ENCODE measurements at places on chromosomes 6 and 20.

DNA sequence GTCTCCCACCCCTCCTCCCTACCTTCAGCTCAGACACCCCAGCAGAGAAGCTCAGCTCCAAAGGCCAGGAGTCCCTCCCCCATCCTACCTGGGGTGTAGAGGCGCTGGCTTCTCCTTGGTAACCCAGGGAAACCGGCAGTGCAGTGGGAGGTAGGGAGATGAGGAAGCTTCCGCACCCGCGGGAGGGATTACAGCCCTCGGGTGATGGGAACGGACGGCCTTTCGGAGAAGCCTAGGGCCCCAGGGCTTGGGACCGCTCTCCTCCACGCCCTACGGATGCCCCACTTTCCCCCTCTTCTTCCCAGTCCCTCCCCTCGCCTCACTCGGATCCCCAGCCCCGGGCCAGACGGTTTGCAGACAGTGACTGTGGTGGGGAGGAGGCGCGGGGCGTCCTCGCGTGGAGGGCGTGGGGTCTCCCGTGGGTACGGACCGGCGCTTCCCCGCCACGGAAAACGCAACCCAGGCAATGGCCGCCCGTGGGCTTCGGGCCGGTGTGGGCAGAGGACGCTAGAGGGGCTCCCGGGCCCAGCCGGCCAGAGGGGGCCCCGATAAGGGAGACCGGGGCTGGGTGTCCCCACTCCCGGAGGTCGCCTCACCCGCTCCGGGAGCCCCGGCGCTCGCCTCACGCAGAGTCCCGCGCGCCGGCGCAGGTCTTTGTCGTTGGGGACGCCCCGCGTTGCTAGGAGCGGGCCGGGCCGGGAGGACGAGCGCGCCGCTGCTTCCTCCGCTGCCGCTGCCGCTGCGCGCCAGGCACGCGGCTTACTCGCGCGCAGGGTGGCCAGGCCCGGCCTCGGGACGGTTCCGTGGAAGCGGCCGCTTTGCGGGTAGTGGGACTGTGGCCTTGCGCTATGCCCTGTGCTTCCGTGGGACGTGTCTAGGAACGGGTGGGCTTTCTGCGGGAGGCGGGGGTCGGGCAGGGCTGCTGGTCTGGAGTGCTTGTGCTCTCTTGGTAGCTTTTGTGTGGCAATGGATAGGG, 15.8 kb downstream of the AARS2 start:
- DNase-seq, result peak; percentile 53

GRCh38 chr6:13015379-13015681, 298.8 kb downstream of the PHACTR1 start:
- no peak for DNase-seq

DNA sequence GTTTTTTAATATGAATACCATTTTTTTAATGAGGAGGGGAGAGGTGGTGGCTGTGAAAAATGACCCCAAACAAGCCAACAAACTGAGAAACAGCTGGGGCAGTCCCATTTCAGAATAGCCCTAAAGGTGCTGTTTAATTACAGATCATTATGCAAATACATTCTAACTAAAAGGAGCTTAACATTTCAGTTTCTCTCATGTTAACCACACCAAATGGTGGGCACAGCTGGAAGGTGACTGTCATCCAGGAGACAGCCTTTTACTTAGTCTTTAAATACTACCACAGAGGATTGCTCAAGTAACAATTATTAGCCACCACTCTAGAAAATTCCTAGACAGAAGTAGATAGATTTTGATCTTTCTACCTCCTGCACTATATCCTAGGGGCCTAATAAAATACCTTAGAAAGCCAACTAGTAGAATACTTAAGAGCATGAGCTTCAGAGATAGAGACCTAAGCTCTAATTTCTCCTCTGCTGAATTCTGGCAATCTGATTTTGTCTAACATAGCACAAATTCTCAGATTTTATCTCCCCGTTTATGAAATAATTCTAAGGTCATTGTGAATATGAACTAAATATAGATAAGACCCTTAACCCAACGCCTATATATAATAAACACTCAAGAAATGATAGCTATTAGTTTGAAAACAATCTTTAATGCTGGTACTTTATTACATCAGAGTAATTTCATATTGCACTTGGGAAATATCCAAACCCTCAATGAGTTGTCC, 615.1 kb upstream of the NRSN1 start:
- DNase-seq, result no peak

DNA sequence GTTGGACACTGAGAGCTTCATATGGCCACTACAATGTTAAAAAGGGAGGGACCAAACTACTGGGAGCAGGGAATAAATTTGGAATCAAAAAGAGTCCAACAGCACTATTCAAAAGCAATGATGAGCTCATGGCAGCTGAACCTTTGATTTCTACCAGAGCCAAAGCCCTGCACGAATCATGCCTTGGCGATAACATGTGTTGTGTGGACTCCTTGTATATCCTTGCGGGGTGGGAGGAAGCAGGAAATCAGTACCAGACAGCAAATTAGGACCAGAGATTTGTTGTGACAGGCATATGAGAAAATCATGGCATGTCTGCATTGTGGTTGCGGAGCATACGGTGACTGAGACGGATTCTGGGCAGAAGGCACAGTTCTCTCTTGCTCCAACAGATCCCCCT, 85.6 kb upstream of the EMILIN3 start:
- DNase-seq, result no peak

- DNase-seq, result peak; percentile 8
Observed at GRCh38 chr20:17622086-17622850, 52.4 kb downstream of the DSTN start.

GRCh38 chr20:1777476-1777820, 117.8 kb upstream of the SIRPA start:
- DNase-seq, result no peak

DNA sequence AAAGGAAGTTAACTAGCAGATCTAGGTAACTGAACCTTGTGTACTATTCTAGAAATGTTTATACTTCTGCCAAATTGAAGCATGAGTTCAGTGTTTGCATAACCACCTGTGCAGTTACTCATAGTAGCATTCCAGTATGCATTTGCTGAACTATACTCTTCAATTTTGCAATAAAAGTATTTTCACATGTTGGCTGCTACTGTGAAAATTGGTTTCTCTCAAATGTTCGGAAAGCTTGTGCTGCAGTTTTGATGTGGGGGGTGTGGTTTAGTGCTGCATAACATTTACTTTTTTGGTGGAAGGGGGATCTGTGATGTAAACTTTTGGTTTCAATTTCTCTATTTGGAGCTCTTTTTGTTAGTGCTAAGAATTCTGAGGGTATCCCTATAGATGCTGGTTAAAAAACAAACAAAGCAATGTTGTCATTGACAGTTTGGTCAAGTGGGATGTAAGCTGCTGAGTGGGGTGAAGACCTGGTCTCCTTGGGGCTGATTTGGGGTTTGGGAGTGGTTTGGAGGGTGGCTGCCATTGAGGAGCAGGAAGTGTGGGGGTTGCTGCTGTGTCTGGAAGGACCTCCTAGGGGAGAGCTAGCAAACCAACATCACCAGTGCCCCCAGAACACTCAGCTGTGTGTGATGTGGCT, 87.8 kb downstream of the CARMIL1 start:
- DNase-seq, result no peak

DNA sequence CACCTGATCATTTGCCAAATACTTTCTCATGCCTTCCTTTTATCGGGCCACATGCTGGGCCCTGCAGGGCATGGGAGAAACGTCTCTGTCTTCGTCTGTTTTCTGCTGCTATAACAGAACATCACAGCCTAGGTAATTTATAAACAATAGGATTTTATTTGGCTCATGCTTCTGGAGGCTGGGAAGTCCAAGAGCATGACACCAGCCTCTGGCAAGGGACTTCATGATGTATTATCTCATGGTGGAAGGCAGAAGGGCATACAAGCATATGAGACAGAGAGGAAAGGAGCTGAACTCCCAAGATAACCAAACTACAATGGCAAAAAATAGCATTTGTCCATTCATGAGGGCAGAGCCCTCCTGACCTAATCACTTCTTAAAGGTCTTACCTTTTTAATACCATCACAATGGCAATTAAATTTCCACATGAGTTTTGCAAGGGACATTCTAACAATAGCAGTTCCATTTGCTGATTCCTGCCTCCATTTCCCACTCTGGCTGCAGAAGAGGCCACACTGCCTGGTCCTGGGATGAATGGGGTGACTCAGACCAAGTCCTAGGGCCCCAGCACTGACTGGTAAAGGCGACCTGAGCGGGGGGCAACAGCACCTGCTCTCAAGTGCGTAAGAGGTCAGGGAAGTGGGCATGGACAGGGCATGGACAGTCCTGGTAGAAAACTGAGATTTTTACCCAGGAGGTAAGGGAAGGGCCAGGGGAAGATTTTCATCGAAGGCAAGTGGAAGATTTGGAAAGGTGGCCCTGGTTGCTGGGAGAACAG, 5.1 kb upstream of the ZBP1 start:
- DNase-seq, result no peak

DNA sequence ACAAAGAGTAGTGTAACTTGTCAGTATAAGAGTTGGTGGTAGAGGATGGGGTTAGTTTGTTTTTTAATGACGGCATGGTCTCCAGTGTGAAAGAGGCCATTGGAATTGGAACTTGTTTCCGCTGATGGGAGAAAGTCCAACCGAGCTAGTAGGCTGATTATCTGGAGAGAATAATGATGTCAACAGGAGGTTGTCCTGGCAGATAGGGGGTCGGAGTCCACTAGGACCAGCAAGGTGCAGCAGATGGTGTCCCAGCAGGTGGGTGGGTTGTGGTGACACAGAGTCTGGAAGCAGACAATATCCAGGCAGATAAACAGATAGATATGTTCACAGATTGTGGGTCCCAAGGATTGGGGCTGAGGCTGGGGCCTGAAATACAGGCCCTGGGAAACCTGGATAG, 35.1 kb downstream of the PKIB start:
- DNase-seq, result no peak

DNA sequence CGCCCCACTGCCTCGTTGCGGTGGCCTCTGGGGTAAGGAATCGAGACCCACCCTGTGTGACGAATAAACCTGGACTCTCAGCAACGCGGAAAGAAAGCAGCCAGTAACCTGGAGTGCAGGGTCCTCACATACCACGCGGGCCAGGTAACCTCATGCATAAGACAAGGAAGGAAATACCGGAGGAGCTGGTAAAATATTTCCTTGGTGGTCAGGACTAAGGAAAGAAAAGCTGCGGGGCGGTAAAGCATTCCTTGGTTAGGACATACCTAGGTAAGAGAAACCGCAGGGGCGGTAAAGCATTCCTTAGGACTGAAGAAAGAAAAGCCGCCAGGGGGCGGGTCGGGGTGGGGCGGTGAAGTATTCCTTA, 80.7 kb downstream of the SYTL3 start:
- no peak for DNase-seq

DNA sequence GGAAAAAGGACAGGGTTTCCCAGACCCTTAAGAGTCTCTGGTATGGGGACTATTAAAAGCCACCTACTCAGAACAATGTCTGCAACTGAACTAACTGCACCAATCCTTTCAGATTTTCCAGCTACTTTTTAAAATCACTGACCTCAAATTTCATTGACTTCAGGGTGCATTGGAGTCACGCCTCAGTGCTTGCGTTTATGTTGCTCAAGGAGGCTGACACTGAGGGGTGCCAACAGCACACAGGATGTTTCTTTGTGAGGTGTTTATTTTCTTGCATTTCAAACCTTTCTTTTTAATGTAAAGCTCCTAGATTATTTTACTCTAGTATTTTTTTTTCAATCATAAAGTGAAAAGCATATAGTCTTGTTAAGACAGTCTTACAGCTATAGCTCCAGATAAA, 402.0 kb upstream of the SLC35B3 start:
- DNase-seq, result no peak
